ENCODE measurements at places on chromosomes 16 and 17. TPM values are rescaled to one million over a fixed set of nuclear protein-coding genes. Genes with fewer than 3 reads are reported as not detected.

The MRC2 gene
- total RNA-seq = 120 TPM

DNA sequence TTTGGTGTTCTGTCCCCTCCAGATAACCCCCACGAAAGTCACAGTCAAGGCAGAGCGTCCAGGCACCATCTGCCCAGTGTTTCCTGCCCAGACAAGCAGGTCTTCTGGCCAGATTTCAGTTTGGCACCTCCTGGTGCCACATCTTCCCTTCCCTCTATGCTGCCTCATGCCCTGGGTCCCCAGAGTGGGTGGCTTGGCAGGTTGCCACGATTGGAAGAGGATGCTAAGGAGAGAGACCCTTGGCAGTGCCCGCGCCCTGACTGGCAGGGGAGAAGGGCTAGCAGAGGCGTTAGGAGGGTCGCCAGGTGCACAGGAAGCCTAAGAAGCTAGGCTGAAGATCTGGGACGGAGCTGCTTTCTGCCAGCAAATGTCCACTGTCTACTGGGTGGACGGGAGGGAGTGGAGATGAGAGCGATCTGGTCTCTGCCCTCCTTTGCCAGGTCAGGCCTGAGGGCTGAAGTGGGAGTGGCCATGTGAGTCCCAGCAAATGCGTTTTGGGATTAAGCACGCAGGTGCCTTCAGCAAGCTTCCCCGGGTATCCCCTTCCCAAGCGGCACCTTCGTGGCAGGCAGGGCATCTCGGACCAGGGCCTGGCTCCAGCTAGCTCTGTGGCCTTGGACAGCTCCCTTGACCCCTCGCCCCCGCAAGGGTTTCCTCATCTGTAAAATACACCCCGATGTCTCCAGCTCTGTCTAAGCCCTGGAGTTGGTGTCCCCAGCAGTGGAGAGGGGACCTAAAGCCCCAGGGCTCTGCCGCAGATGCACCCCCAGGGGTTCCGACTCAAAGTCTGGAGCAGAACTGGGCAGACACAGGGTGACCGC lies 13.4 kb upstream of the CD300A start:
- no peak for DNase-seq

DNA sequence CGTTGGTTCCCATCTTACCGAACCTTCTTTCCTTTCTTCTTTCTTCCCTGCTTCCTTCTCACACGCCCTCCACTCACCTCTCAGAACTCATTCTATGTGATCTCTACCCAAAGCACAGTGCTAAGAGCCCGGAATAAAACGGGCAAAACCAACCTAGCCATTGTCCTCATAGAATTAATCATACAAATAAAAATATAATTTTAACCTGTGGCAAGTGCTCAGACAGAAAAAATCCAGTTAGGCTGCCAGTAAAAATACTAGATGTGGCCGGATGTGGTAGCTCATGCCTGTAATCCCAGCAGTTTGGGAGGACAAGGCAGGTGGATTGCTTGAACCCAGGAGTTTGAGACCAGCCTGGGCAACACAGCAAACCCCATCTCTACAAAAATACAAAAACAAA lies 27.0 kb downstream of the BMERB1 start:
- DNase-seq = no peak

The ALOX15 gene
- total RNA-seq = not detected

The TLCD1 gene
- 55.7 TPM for total RNA-seq

The MYH8 gene
- not detected for total RNA-seq

DNA sequence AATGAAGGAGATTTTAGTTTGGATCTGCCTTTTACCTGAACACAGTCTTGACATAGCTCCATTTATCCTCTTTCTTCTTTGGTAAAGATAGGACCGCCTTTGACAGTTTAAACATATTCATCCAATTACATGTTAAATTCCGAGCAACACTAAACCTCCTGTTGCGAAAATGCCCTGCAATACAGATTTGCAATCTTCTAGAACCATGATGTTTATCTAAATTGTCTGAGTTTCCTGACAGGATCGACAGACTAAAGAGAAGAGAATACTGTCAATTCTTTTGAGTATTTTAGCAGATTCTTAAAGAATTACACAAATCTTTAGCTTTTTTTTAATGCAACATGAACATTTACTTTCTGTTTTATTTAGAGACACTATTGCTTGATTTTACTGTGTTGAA lies 1145.5 kb downstream of the CDH11 start:
- DNase-seq = no peak

- no peak for DNase-seq
Observed at GRCh38 chr16:80792031-80792430, 12.4 kb downstream of the CDYL2 start.

Measured in Panc1 (cell line).